ENCODE measurements at places on chromosomes 2 and 18. TPM values are rescaled to one million over a fixed set of nuclear protein-coding genes. Genes with fewer than 3 reads are reported as not detected.
A peak's percentile ranks its signal among the peaks of the same experiment; 100 is the strongest.

GRCh38 chr2:217693363-217693762, 309.4 kb downstream of the TNS1 start:
- no peak for DNase-seq
- H3K4me1 ChIP-seq: peaks cover 11% of the 10 kb centered on the region
- no peak overlapping the region for H3K4me3 ChIP-seq
- no peak overlapping the region for H3K27ac ChIP-seq
- no peaks in the 10 kb centered on the region for H3K27me3 ChIP-seq
- no peaks in the 10 kb centered on the region for H3K36me3 ChIP-seq

DNA sequence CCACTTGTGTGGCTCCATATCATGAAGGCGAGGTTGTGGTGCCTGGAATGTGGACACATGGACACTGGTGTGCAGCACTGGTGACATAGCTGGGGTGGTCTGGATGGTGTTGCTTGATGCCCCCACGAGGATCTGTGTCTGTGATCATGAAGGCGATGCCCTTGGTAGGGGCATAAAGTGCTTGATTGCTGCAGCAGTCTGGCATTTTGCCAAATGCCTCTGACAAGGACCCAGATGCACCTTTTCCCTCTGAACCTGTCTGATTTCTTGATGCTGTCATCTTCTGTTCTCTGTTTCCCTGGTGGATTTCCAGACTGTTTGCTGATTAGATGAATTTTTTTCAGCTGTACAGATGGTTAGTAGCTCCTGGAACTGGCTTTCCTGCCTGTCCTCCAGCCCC, 752.0 kb upstream of the HS6ST1 start:
- H3K36me3 ChIP-seq: no peaks in the 10 kb centered on the region
- no peak for DNase-seq
- no peak overlapping the region for H3K4me3 ChIP-seq
- no peaks in the 10 kb centered on the region for H3K4me1 ChIP-seq

- H3K27ac ChIP-seq: no peak overlapping the region
- peak overlapping the region; percentile 7 for H3K4me3 ChIP-seq
- no peaks in the 10 kb centered on the region for H3K4me1 ChIP-seq
- no peak for DNase-seq
- H3K36me3 ChIP-seq: no peaks in the 10 kb centered on the region
Observed at GRCh38 chr18:79546781-79547272, 132.8 kb upstream of the CTDP1 start.

OLA1 gene
- total RNA-seq: 105 TPM

HOXD12 gene
- not detected for total RNA-seq

- no peaks in the 10 kb centered on the region for H3K4me1 ChIP-seq
- DNase-seq: no peak
- peaks cover 14% of the 10 kb centered on the region for H3K27me3 ChIP-seq
- H3K36me3 ChIP-seq: peaks cover 16% of the 10 kb centered on the region
Observed at GRCh38 chr2:234559609-234560008, 62.7 kb upstream of the ARL4C start.

DNA sequence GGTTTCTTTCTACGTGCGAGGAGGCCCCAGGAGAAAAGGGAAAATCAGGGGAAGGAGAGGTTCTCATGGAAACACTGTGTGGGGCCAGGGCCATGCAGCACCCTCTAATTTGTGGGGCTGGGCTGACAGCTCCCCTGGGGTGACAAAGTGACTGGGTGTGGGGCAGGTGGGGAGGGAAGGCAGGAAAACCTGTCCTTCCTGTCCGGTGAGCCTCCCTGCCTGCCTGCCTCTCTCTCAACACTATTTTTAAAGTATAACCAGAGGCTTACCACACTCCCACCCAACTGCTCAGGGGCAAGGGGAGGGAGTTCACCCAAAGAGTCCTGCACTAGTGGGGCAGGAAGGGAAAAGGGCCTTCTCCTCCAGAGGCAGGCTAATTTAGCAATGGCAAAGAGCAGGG, 10.5 kb upstream of the EPAS1 start:
- no peaks in the 10 kb centered on the region for H3K36me3 ChIP-seq
- H3K27ac ChIP-seq: no peak overlapping the region
- H3K27me3 ChIP-seq: peaks cover 7% of the 10 kb centered on the region
- no peak for DNase-seq

DNA sequence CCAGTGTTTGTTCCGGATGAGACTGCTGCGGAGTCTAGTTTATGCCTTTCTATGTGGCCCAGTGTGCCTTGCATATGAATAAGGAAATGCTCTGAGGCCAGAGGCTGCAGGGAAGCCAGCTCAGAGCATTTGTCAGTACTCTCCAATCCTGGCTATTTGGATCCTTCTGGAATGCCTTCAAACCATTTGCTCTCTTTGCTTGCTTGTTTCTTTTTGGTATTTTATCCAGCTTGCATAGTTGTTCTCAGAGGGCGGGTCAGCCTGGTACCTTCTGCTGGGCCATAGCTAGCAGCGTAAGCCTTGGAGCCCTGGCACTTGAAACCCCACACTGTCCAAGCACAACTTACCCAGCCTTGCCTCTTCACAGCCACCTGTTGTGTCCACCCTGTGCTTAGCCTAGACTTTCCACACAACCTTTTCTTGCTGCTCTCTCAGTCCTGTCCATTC, 20.5 kb downstream of the CENPO start:
- H3K27ac ChIP-seq: no peak overlapping the region
- peaks cover 18% of the 10 kb centered on the region for H3K36me3 ChIP-seq
- no peak overlapping the region for H3K4me3 ChIP-seq

- H3K27me3 ChIP-seq: peaks cover 9% of the 10 kb centered on the region
- peak; percentile 72 for DNase-seq
- H3K4me3 ChIP-seq: peak overlapping the region; percentile 84
Observed at GRCh38 chr2:130391058-130391871, 35.4 kb downstream of the PTPN18 start.

KCNK3 gene
- total RNA-seq: not detected

- H3K36me3 ChIP-seq: no peaks in the 10 kb centered on the region
- no peak overlapping the region for H3K4me3 ChIP-seq
- H3K27me3 ChIP-seq: no peaks in the 10 kb centered on the region
Observed at GRCh38 chr18:9449600-9450414, 25.5 kb upstream of the RALBP1 start.

GAL3ST2 gene
- total RNA-seq: not detected

- DNase-seq: peak; percentile 22
- peaks cover 5% of the 10 kb centered on the region for H3K36me3 ChIP-seq
- H3K27ac ChIP-seq: no peak overlapping the region
- H3K27me3 ChIP-seq: peaks cover 21% of the 10 kb centered on the region
- no peaks in the 10 kb centered on the region for H3K4me1 ChIP-seq
Observed at GRCh38 chr18:77250501-77250925, 865 bp downstream of the GALR1 start.

PDCD1 gene
- not detected for total RNA-seq

DNA sequence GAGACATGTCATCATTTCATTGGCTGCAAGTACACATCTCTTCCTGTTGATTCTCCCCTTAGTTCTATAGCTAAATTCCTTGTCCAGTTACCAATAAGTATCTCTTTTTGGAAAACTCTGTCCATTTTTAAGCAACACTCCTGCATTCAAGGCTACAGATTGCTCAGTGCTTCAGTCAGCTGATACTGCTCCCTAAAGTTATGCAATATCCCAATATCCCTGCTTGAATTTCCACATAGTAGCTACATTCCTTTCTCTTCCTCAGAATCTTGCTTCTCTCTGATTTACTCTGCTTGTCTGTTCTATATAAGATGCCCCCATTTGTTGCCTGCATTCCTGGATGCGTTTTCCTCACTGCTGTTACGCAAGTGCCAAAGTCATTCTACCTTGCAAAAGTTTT, 109.8 kb downstream of the PARD3B start:
- DNase-seq: no peak
- no peak overlapping the region for H3K4me3 ChIP-seq
- no peak overlapping the region for H3K27ac ChIP-seq
- peaks cover 3% of the 10 kb centered on the region for H3K27me3 ChIP-seq
- H3K4me1 ChIP-seq: no peaks in the 10 kb centered on the region

GRCh38 chr2:133448195-133448594, 120.1 kb downstream of the NCKAP5 start:
- H3K36me3 ChIP-seq: no peaks in the 10 kb centered on the region
- no peak overlapping the region for H3K27ac ChIP-seq
- no peaks in the 10 kb centered on the region for H3K27me3 ChIP-seq
- DNase-seq: no peak

DNA sequence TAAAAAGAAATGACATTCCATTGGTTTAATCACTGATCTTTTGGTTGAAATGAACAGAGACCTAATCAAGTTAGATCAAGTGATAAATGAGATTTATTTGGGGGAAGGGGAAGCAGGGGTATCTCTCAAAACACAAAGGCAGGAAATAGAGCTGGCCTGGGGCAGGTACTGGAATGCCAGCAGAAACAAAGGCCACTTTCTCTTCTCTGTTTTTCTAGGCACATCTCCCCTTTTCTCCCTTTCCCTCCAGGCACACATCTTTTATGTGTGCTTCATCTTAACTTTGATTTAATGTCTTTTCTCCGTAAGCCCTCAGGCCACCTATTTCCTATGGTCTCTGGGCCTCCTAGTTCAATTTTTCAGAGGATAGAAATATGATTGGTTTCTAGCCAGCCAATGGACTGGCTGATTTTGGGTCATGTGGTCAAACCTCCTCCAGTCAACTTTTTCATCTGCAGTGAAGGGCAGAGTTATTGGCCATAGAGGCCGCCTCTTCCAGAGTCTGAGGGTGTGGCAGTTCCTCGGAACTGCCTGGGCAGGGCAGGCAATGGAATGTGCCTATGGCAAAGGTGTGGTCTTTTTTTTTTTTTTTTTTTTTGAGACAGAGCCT, 58.9 kb upstream of the FAM136A start:
- H3K4me3 ChIP-seq: no peak overlapping the region
- H3K27me3 ChIP-seq: peaks cover 2% of the 10 kb centered on the region
- peak overlapping the region; percentile 88 for H3K27ac ChIP-seq
- peaks cover 24% of the 10 kb centered on the region for H3K4me1 ChIP-seq

DNA sequence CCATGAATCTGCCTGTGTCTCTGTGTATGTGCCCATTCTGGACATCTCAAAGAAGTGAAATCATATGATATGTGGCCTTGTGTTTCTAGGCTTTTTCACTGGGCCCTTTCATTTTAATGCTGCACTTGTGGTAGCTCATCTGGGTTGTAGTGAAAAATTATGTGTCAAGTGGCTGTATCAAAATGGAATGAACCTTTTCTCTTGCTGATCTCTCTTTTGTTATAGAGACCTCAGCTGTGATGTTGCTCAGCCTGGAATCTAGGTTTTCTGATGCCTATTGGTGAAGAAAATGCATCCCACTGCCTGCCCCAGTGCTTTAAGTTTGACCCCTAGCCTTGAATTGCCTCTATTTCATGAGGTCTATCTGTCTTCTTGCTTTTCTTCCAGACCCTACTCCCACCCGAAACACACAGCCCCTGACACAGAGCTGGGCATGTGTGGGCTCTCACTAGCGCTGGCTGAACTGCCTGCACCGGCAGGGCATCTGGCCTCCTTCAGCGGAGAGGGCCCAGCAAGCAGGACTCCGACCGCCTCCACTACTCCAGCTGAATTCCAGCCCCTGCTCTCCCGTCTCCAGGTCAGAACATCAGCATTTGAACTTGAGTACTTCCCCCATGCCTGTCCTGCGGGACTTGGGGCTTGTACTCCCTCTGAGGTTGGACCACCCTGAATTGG, 175.8 kb upstream of the MSH6 start:
- peaks cover 3% of the 10 kb centered on the region for H3K27me3 ChIP-seq
- H3K4me3 ChIP-seq: no peak overlapping the region
- H3K4me1 ChIP-seq: peaks cover under 1% of the 10 kb centered on the region
- no peak overlapping the region for H3K27ac ChIP-seq
- H3K36me3 ChIP-seq: no peaks in the 10 kb centered on the region

DNA sequence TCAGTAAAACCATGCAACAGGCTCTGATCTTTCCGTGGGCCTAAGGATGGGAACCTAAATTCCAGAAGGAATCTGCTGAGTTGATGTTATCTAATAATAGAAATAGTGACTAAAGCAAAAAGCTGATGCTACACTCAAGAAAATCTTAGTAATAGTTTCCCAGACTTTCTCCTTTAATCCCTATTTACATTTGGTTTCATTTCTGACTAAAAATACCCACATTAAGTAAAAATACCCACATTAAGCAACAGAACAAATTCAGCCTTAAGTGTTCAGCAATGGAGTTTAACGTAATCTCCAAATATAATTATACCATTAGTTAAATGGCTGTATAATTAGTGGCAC, 50.3 kb downstream of the CCBE1 start:
- H3K4me1 ChIP-seq: no peaks in the 10 kb centered on the region
- peaks cover 7% of the 10 kb centered on the region for H3K27me3 ChIP-seq
- no peaks in the 10 kb centered on the region for H3K36me3 ChIP-seq
- H3K4me3 ChIP-seq: no peak overlapping the region
- DNase-seq: no peak

GRCh38 chr2:198343471-198343870, 539.1 kb downstream of the PLCL1 start:
- H3K27me3 ChIP-seq: peaks cover 7% of the 10 kb centered on the region
- H3K4me1 ChIP-seq: peaks cover 4% of the 10 kb centered on the region
- no peak overlapping the region for H3K4me3 ChIP-seq

DNA sequence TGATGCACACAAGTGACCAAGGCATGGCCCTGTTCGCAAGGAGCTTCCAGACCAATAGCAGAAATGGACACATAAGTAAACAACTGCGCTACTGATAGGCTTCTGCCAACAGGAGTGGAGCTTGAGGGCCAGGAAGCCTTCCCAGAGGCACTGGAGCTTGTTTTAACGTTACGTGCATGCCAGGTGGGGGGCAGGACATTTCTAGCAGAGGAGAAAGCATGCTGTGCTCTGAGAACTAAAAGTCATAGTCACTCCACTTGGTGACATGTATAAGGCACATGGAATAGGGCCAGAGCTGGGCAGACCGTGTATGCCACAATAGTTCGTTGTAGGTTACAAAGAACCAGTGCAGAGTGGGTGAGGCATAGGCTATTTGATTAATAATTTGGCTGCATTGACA, 184.2 kb downstream of the NEDD4L start:
- no peak overlapping the region for H3K27ac ChIP-seq
- no peak overlapping the region for H3K4me3 ChIP-seq
- peaks cover 36% of the 10 kb centered on the region for H3K4me1 ChIP-seq
- no peaks in the 10 kb centered on the region for H3K36me3 ChIP-seq

- H3K36me3 ChIP-seq: peaks cover 3% of the 10 kb centered on the region
- peaks cover 5% of the 10 kb centered on the region for H3K27me3 ChIP-seq
- no peaks in the 10 kb centered on the region for H3K4me1 ChIP-seq
- H3K27ac ChIP-seq: no peak overlapping the region
- H3K4me3 ChIP-seq: no peak overlapping the region
Observed at GRCh38 chr18:49910986-49911385, 97.7 kb upstream of the ACAA2 start.

DNA sequence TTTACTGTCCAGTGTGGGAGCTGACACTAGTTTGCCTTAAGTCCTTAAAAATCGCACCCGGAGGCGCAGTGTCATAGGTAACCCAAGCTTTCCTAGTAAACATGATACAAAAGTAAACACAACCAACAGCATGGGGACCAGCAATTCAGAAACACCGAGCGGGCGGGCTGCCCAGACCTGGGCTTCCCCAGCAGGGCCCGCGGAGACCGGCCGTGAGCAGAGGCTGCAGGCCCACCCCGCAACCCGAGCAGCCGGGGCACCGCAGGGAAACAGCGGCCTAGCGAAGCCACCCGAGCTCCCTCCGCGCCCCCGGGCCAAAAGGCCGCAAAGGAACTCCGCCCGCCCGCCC, 296 bp downstream of the TTC21B start:
- no peak overlapping the region for H3K27ac ChIP-seq
- peaks cover 8% of the 10 kb centered on the region for H3K4me1 ChIP-seq
- DNase-seq: no peak

GRCh38 chr2:113050921-113051895, 1.5 kb downstream of the IL36B start:
- no peaks in the 10 kb centered on the region for H3K4me1 ChIP-seq
- no peak overlapping the region for H3K27ac ChIP-seq
- peaks cover 15% of the 10 kb centered on the region for H3K36me3 ChIP-seq
- H3K27me3 ChIP-seq: peaks cover 4% of the 10 kb centered on the region
- H3K4me3 ChIP-seq: no peak overlapping the region
- no peak for DNase-seq
